Fibroblast of skin of right biceps (primary cell): ENCODE measurements at places on chromosomes 7 and 10.

DNA sequence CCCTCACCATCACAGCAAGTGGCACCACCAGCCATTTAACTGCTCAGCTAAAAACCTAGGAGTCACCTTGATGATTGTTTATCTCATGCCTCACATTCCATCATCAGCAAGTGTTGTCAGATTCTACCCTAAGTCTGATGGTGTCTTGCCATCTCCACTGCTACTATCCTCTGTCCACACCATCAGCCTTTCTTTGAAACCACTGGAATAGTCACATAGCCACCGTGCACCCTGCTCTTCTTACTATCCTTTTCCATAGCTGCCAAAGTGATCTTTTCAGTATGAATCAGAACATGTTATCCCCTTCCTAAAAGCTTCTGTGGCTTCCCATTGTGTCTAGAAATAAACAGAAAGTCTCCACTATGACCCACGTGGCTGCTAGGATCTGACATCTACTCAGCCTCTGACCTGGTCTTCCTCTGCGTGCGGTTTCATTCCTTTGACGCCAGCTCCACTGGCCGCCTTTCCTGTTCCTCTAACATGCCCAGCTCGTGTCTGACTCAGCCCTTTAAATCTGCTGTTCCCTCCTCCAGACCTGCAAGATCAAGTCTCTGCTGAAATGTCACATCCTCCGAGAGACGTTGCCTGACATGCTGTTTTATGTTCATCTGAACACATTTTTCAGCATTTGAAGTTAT is 16.5 kb upstream of the CHN2 start:
- no peak for DNase-seq

GRCh38 chr10:75083972-75084833 is 27.3 kb upstream of the SAMD8 start:
- DNase-seq = peak; percentile 65

- no peak for DNase-seq
Measured at GRCh38 chr7:17530741-17531421, 232.4 kb downstream of the AHR start.

- peak; percentile 90 for DNase-seq
Measured at GRCh38 chr7:152675759-152676636, at the start of gene XRCC2. XRCC2 (minus strand) TSS chr7:152676141; CDS start chr7:152676079, 62 bp downstream.

DNA sequence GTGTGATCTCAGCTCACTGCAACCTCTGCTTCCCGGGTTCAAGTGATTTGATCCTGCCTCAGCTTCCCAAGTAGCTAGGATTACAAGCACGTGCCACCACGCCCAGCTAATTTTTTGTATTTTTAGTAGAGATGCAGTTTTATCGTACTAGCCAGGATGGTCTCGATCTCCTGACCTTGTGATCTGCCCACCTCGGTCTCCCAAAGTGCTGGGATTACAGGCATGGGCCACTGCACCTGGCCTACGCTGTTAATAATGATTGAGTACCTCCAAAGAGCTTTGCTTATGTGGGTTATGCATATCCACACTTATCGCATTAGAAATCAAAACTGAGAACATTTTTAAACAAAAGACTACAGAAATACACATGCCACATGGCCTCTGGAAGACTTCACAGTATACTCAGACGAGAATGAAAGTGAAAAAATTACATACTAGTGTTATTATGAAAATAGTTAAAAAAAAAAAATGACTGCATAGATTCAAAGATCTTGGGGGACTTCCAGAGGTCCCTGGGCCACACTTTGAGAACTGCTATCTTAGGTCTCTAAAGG is 25.4 kb downstream of the RPP38 start:
- no peak for DNase-seq

DNA sequence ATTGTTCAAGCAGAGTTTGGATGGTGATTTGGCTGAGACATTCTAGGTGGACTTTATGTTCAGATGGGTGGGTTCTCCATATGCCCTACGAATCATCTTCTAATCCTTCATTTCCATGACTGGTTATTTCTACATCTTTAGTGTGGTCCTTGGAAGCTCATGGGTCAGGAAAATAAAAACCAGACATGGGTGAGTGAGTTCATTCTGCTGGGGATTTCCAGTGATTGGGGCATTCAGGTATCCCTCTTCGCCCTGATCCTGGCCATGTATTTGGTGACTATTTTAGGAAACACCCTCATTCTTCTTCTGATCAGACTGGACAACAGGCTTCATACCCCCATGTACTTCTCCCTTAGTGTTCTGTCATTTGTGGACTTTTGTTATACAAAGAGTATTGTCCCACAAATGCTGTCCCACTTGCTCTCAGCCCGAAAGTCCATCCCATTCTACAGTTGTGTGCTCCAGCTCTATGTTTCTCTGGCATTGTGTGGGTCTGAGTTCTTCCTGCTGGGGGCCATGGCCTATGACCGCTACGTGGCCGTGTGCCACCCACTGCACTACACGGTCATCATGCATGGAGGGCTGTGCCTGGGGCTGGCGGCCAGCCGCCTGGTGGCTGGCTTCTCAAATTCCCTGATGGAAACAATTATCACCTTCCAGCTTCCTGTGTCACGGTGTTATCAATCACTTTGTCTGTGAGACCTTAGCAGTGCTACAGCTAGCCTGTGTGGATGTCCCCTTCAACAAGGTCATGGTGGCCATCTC is 19.2 kb upstream of the OR6B1 start:
- peak; percentile 1 for DNase-seq

DNA sequence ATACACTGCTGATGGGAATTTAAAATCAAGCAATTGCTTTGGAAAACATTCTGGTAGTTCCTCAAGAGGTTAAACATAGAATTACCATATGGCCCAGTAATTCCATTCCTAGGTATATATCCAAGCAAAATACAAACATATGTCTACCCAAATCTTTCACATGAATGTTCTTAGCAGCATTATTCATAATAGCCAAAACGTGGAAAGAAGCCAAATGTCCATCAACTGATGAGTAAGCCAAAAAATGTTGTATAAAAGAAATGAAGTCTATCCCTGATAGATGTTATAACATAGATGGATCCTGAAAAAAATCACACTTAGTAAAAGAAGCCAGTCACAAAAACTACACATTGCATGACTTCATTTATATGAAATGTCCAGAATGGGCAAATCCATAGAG is 893.0 kb downstream of the SORCS3 start:
- DNase-seq = no peak

DNA sequence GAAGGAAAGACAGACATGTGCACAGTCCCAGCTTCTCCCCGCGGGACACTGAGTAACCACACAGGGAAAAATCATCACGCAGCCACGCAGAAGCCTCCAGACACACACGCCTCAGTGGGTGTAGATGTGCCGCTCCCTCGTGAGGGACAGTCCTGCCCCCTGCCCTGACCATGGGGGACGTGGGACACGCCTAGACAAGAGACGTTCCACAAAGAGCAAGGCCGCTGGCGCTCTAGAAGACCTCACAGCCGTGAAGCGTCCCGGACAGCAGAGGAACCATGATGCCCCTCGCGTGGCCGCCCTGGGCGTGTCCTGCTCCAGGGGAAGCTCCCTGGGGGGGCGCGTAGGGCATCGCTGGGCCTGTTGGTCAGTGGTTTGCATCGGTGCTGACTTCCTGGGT is 210.8 kb downstream of the DNAJB6 start:
- DNase-seq = no peak

- no peak for DNase-seq
Measured at GRCh38 chr10:36182179-36182566, 540.1 kb upstream of the FZD8 start.

DNA sequence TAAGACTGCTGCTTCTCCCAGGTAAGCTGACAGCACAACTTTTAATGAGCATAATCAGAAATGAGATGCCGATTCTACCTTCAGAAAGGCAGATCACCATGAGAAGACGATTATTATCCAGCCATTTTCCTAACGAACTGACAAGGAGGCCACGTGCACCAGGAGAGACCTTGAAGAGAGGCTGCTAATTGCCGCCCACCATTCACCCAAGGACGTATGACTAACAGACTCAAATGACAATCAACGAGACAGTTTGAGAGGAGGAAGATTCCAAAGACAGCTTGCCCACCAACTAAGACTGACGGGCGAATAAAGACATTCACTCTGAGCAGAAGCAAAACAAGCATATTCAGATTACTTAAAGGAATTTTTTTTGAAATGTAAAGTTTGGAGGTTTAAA is 301.9 kb upstream of the TAC1 start:
- DNase-seq = no peak

GRCh38 chr7:95209788-95210187 is 114.5 kb downstream of the PON1 start:
- no peak for DNase-seq

DNA sequence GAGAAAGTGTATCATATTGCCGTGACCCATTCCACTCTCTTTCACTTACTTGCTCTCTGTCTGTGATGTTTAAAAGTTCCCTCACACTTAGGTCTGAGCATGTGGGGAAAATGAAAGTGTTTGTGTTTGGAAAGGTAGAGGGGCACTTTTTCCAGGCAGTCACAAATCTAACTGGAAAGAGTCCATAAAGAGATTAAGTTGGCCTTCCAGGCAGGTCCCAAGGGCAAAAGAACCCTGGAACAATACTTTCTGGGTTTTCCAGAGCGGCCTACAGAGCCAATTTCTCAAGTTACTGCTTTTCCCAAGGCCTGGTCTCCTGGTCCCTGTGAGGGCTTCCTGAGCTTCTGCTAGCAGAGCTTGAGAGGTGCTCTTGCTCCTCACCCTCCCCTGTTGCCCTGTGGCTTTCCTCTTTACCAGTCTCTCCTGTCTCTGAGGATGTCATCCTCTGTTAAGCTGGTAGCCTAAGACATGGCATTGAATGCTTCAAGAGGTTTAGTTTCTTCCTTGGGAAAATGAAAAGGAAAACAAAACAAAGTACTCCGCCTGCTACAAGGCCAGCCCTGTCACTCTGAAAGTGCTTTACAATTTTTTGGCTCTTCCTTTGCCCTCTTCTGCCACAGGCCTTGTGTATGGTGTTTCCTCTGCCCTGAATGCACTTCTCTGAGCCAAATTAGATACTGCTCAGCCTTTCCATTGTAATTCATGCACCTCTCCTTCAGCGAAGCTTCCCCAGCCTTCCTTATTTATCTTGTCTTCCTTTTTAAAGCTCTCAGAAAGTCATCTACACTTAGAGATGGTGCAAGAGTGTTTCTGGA is 20.1 kb downstream of the TES start:
- no peak for DNase-seq

GRCh38 chr7:136057509-136057908 is 80.3 kb upstream of the MTPN start:
- DNase-seq = no peak

DNA sequence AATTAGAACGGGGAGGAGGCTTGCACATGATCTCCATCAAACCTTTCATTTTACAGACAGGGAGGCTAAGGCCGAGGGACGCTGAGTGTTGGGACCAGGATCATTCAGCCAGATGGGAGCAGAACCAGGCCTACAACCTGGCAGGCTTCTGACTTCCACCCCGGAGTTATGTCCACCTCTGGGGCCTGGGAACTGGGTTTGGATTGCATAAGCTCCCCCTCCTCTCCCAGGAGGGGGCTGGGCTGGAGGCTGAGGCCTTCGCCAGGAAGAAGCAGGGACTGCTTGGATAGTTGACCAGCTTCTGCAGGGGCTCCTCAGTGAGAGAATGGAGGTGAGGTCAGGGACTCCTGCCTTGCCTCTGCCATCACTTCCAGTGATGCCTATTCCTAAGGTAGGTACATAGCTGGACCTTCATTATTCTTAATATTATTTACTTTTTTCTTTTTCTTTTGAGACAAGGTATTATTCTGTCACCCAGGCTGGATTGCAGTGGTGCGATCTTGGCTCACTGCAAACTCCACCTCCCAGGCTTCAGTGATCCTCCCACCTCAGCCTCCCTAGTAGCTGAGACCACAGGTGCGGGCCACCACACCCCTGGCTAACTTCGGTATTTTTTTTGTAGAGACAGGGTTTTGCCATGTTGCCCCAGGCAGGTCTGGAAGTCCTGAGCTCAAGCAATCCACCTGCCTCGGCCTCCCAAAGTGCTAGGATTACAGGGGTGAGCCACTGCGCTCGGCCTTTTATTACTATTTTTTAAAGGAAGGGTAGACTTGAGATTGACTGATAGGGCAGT is 1.3 kb downstream of the SNX10 start:
- no peak for DNase-seq

GRCh38 chr10:5976512-5977470 is 552 bp downstream of the IL15RA start:
- DNase-seq = peak; percentile 29

DNA sequence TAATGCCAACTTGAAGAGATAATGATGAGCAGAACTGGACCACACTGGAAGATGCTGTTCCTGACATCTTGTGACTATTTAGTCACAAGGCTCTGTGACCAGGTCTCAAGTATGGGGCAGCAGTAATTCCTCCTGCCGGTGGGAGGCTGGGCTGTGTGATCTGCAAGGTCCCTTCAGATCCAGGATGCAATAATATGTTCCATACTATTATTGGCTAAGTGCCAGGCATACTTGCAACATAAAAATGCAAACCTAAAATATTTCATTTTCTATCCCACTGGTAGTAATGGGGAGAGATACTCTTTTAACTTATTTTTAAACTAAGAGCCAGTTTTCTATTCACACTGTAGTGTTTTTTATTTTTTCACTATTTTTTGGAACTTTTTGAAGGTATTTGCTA is 171.5 kb downstream of the CYP26A1 start:
- peak; percentile 3 for DNase-seq

DNA sequence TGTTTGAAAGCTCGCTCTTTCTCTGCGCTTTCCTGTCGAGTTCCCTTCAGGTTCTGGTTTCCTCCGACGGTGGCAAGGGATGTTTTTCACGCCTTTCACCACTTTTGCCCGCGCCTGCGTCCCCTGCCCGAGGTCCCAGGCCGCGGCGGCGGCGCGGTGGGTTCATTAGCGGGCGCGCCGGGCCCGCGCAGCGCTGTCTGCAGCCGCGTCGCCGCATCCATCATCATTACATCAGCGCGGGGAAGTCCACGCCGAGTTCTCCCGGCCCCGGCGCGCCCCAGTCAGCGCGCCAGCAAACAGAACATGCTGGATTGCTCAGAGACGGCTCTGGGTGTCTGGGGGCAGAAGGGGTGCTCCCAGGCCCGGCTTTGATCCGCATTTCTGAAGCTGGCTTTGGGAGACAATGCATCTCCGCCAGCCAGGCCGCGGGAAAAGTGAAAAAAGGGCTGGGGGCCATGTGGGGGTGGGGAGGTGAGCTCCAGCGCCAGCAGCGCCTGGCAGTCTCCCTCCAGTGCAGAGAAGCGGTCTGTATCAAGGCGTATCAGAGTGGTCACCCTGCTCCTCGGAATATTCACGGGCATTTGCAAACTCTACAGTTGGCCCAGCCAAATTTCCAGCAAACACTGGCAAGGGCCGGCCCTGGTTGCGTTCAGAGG is 8.9 kb downstream of the GLI3 start:
- DNase-seq = peak; percentile 55
